ENCODE measurements at places on chromosomes 12 and 14. TPM values are rescaled to one million over a fixed set of nuclear protein-coding genes. Genes with fewer than 3 reads are reported as not detected.

The SYT1 gene
- total RNA-seq = 7.0 TPM

The CCDC60 gene
- total RNA-seq = not detected

The TAS2R31 gene
- total RNA-seq = 0.16 TPM

The WNK1 gene
- 66.1 TPM for total RNA-seq

The KDM5A gene
- 20.3 TPM for total RNA-seq

The GLIPR1L1 gene
- total RNA-seq = not detected

The FOXN4 gene
- not detected for total RNA-seq

The MAP3K9 gene
- total RNA-seq = 4.7 TPM

The FSCB gene
- total RNA-seq = not detected

The POLE2 gene
- total RNA-seq = 13.1 TPM

The PGF gene
- 2.7 TPM for total RNA-seq

The CIROP gene
- total RNA-seq = not detected

The CNTN1 gene
- total RNA-seq = 56.7 TPM

The PTPN6 gene
- total RNA-seq = 14.0 TPM

The PLEKHD1 gene
- not detected for total RNA-seq

The KCNMB4 gene
- total RNA-seq = 0.13 TPM

The GDF3 gene
- total RNA-seq = not detected

The PRR13 gene
- 387 TPM for total RNA-seq

The ART4 gene
- total RNA-seq = not detected

The STYK1 gene
- 0.55 TPM for total RNA-seq

The GALNT16 gene
- 3.9 TPM for total RNA-seq

The DPY19L2 gene
- total RNA-seq = 2.6 TPM

The OR4K5 gene
- not detected for total RNA-seq

The NXPH4 gene
- total RNA-seq = 6.8 TPM

The TAS2R7 gene
- total RNA-seq = not detected

The CLECL1 gene
- total RNA-seq = not detected

The SMIM41 gene
- total RNA-seq = not detected

The EXOC3L4 gene
- 2.0 TPM for total RNA-seq

The SCN8A gene
- 1.8 TPM for total RNA-seq

The ORAI1 gene
- 43.9 TPM for total RNA-seq

The AKAP5 gene
- 0.46 TPM for total RNA-seq

The KRT86 gene
- 62.5 TPM for total RNA-seq

The NEUROD4 gene
- total RNA-seq = not detected

The TAS2R50 gene
- not detected for total RNA-seq

The KIF5A gene
- total RNA-seq = 0.14 TPM

The SLC17A8 gene
- not detected for total RNA-seq

The KCNA1 gene
- not detected for total RNA-seq

The MYF6 gene
- not detected for total RNA-seq

The PTCSC3 gene
- not detected for total RNA-seq

The CLEC2B gene
- total RNA-seq = 1.4 TPM

The PMEL gene
- total RNA-seq = 1.4 TPM

The KRT75 gene
- total RNA-seq = 0.19 TPM

The C12orf60 gene
- total RNA-seq = 0.95 TPM

The TUBA1B gene
- 2,279 TPM for total RNA-seq

The GUCY2C gene
- not detected for total RNA-seq

The WNT1 gene
- not detected for total RNA-seq

The WDHD1 gene
- 13.5 TPM for total RNA-seq

The CRADD gene
- 10.7 TPM for total RNA-seq

The KLRC4 gene
- not detected for total RNA-seq

The FAM177A1 gene
- total RNA-seq = 83.6 TPM
